Activated CD8-positive, alpha-beta T cell treated with anti-CD3 and anti-CD28 coated beads, Interleukin-2, amount 10 ng/mL, durations not matched to agents 7 days and 5 days (primary cell): ENCODE measurements at places on chromosomes 2 and 18.

DNA sequence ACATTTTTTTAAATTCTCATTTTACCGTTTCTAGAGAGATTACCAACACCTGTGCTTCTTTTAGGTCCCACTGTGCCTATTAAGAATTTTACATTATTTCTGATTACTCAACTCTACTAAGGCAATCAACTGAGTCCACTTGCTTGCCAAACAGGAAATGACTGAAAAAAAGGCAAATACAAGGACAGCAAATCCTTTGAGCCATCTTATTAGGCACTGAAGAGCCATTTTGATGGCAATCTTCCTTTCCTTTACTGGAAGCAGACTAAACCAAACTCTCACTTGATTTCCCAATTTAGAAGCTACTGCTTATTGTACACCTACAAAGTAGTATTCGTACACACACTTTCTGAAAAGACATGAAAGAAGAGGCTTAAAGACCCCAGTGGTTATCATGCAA, 121.4 kb upstream of the COL3A1 start:
- H3K27ac ChIP-seq, result no peak overlapping the region
- H3K4me3 ChIP-seq, result no peak overlapping the region
- no peaks in the 10 kb centered on the region for H3K4me1 ChIP-seq
- no peaks in the 10 kb centered on the region for H3K36me3 ChIP-seq
- no peak for DNase-seq

GRCh38 chr2:9174771-9175437, 31.7 kb upstream of the ASAP2 start:
- DNase-seq, result no peak
- H3K27ac ChIP-seq, result no peak overlapping the region
- H3K4me1 ChIP-seq, result no peaks in the 10 kb centered on the region
- no peak overlapping the region for H3K4me3 ChIP-seq

DNA sequence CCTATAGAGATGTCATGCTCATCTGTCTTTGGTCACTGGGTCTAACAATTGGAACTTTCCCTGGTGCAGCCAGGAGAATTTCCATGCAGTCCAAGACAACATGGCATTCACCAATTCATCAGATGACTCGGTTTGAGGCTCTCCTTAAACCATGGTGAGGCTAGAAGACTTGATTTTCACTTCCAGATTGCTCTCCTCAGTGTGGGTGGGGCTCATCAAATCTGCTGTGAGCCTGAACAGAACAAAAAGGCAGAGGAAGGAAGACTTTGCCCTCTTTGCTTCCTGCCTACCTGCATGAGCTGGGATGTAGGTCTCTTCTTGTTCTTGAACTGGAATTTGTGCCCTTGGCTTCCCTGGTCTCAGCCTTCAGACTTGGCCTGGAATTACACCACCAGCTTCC, 203.4 kb upstream of the TRIB2 start:
- H3K36me3 ChIP-seq, result peaks cover 12% of the 10 kb centered on the region
- no peak for DNase-seq
- peak overlapping the region; percentile 6 for H3K27ac ChIP-seq
- H3K27me3 ChIP-seq, result no peaks in the 10 kb centered on the region
- H3K4me3 ChIP-seq, result no peak overlapping the region

DNA sequence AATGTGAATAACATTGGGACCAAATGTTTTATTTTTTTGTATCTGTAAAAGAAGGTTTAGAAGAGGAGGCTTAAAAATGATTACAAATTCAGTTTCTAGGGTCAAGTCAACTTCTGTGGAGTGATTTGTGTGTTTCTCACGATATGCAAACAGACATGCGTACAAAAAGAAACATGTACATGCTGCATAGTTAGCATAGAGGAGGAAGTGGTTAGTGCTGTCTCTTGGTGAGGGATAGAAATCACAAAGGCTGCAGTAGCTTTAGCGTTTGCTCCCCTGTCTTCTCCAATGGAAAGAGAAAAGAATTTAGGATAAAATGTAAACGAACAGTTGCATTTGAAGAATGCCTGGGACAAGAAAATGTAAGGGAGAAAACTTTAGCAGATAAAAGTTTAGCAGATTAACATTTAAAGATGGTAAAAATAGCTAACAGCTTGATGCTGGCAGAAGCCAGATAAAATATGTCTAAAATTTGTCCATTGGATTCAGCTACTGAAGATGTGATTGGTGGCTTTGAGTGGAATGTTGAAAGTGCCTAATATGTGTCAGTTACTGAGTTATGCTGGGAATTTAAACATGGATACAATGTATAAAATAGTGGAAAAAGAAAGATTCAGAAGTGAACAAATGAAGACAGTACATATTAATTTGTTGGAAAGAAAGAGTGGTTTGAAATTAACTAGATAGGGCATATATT, 44.9 kb downstream of the MALT1 start:
- peak; percentile 38 for DNase-seq
- H3K36me3 ChIP-seq, result peaks cover 67% of the 10 kb centered on the region
- no peaks in the 10 kb centered on the region for H3K27me3 ChIP-seq
- H3K4me1 ChIP-seq, result peaks cover 47% of the 10 kb centered on the region
- peak overlapping the region; percentile 89 for H3K27ac ChIP-seq

DNA sequence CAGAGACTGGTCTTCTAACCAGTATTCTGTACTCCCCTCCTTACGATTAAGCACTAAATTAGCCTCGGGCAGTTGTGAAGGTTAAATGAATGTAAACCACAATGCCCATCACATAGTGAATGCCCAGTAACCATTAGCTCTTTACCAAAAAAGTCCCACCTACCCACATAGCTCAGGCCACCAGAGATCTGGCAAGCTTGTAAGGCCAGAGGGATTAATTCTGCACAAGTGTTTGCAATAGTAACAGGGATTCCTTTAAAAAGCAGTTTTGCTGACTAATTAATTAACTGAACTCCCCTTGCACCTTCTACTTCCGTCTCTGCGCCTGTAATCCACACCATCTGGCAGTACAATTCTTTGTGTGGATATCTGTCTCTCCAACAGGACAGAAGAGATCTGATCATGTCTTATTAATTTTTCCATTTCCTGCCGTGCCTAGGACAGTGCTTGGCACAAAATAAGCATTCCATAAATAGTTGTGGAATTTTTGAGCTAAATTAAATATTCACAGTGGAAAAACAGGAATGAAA, 36.2 kb upstream of the IGFBP2 start:
- H3K27ac ChIP-seq, result no peak overlapping the region
- peaks cover 2% of the 10 kb centered on the region for H3K27me3 ChIP-seq
- no peaks in the 10 kb centered on the region for H3K4me1 ChIP-seq
- H3K36me3 ChIP-seq, result no peaks in the 10 kb centered on the region

- no peak overlapping the region for H3K4me3 ChIP-seq
- no peak overlapping the region for H3K27ac ChIP-seq
- H3K27me3 ChIP-seq, result peaks cover 13% of the 10 kb centered on the region
These were observed 140.5 kb upstream of the HNRNPA3 start for GRCh38 chr2:177072090-177072489.
